ENCODE measurements at places on chromosomes 12 and 14.
A peak's percentile ranks its signal among the peaks of the same experiment; 100 is the strongest.

DNA sequence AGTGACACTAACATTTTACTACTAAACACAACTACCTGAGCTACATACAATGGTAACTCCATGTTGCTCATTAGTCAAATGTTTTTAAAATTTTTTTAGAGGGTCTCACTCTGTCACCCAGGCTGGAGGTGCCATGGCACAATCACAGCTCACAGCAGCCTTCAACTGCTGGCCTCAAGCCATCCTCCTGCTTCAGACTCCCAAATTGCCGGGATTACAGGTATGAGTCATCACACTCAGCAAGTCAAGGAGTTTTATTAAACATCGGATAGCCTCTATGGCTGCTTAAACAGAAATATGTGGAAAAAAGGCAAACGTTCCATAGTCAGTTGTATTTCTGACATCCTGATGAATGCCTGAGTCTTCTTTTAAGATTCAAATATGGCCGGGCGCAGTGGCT, 11.1 kb upstream of the NPFF start:
- DNase-seq = no peak

DNA sequence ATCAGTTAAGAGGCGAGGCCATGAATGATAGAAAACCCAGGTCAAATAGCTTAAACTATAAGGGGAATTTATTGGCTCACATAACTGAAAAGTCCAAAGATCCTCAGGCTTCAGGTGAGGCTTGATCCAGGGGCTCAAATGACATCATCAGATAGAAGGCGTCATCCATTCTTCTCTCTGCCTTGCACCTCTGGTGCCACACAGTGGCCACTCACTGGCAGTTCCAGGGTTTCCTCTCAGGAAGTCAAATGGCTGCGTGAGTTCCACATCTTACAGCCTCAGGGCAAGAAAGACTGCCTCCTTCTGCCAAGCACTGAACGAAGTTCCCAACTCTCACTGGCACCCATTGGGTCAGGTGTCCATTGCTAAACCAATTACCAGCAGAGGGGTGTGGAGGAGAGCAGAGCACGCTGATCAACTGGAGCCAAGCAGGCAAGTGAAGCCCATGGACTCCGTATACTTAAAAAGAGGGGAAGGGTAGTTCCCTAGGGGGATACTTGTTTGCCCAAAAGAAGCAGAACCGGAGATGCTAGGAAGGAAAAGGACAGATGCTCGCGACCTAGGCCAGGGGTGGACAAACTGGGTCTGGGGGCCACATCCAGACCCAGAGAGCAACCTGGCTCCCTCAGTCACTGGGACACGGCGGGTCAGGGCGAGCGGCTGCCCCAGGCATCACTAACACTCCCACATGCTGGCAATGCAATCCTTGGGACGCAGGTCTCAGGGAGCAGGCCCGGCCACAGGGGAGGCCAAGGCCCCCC, 69.3 kb downstream of the SERPINA3 start:
- DNase-seq = no peak

- DNase-seq = no peak
Measured at GRCh38 chr12:71170456-71170855, 12.7 kb upstream of the TSPAN8 start.

- peak; percentile 47 for DNase-seq
Measured at GRCh38 chr12:46430340-46430948, 57.9 kb upstream of the SLC38A2 start.

DNA sequence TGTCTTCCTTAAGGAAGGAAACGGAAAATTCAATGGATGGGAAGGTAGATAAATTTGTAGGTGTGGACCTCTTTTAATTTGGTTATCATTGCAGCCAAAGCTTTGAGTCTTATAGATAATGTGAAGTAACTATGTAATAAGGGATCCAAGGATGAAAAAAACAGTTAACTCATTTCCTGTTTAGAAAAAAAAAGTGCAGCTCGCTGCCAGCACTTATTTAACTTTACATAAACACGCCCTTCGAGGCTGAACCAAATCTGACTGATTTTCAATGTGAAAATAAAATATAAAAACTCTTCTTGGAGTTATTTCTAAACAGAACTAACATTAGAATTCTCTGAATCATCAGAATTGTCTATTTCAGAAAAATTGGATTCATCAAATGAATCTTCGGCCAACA, 7.0 kb downstream of the NUBPL start:
- no peak for DNase-seq

GRCh38 chr12:124390442-124391097, 95.7 kb downstream of the RFLNA start:
- no peak for DNase-seq

DNA sequence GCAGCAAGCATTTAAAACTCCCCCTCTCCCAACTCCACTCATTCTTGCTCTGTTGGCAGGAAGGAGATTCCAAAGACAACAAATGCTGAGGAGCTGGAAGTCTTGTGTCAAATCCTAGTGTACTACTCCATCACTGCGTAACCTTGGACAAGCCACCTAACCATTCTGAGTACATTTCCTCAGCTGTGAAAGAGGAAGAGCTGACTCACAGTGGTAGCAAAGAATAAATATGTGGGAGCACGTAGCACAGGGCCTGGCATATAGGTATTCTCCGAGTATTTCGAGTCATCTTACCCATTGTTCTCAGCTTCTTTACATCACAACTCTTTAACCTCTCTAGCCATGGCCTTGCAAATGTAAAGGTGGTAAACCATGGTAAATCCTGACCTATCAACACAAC, 28.7 kb downstream of the EGLN3 start:
- DNase-seq = no peak

DNA sequence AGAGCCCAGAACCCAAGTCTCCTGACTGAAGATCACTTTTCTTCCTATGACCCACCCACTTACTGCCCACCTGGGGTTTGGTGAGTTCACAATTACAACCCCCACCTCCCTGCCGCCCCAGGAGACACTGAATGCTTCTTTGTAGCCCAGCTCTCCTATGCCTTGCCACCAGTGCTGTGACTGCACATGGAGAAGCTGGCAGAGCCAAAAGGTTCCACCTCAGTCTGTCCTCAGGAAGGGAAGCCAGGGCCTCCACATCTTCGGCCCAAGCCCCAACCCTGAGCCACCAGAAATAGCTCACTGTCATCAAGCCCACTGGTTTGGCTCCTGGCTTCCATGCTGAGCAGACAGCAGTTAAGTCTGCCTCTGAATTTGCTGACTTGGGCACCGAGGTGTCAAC, 25.6 kb downstream of the OTUB2 start:
- DNase-seq = no peak

DNA sequence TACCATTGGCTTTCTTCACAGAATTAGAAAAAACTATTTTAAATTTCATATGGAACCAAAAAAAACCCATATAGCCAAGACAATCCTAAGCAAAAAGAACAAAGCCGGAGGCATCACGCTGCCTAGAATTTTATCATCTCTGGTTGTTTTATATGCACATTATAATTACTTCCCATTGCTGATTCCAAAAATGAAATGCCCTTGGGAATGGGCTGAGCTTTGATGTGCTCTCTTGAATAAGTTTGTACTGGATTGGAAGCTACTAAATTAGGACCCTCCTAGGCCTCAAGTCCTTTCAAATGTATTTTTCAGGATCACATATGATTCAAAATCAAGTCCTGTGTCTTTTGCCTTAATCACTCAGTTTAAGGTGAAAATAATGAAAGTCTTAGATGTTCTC, 58.9 kb upstream of the DUSP6 start:
- no peak for DNase-seq

DNA sequence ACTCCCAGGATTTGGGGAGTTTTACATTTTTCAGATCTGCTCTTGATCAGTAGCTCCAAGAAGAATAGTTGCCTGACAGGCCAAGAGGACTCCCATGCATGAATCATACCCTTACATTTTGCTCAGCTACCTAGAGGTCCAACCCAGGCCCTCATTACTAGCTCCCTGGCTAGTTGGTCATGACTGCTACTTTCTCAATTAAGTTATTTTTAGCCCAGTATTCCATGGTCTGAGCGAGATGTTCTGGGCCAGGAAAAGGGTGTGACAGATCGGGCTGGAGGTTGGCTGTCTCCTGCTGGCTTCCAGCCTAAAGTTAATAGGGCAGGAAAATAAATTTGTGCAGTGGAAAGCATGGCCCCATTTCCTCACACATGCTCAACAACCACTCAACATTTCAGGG, 379.2 kb downstream of the GRIN2B start:
- no peak for DNase-seq

- no peak for DNase-seq
Measured at GRCh38 chr12:49059299-49060171, 1.1 kb downstream of the KMT2D start.

GRCh38 chr12:27781680-27782079, 1.6 kb upstream of the MANSC4 start:
- DNase-seq = no peak

- no peak for DNase-seq
Measured at GRCh38 chr12:116278667-116279066, 1.2 kb upstream of the MED13L start.

- DNase-seq = no peak
Measured at GRCh38 chr12:22262309-22262708, 72.2 kb downstream of the ST8SIA1 start.

- DNase-seq = no peak
Measured at GRCh38 chr12:25200703-25201102, 5.7 kb downstream of the ETFRF1 start.

DNA sequence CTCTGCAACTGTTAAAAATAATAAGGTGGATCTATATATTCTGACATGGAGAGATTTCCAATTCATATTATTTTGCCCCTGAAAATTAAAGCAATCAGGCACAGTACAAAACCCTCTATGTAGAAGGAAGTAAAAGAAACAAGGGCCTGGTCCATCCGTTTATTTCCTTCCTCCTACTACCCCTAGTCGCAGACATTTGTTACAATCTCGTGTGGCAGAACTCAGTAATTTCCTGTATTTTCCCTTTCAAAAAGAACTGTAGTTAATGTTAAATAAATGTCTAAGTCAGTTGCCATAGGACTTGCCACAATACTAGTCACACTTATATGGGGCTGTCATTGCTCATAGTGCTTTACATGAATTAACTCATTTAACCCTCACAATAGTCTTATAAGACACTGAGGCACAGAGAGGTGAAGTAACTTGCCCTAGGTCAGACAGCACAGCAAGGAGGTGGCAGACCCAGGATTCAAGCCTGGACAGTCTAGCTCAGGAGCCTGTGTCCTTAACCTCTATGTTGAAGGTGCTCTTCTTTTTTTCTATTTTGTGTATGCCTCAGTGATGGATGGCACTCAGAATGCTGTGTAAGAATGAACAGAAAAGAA, 24.2 kb downstream of the NINJ2 start:
- no peak for DNase-seq

- no peak for DNase-seq
Measured at GRCh38 chr14:55519473-55520080, 60.4 kb upstream of the KTN1 start.

DNA sequence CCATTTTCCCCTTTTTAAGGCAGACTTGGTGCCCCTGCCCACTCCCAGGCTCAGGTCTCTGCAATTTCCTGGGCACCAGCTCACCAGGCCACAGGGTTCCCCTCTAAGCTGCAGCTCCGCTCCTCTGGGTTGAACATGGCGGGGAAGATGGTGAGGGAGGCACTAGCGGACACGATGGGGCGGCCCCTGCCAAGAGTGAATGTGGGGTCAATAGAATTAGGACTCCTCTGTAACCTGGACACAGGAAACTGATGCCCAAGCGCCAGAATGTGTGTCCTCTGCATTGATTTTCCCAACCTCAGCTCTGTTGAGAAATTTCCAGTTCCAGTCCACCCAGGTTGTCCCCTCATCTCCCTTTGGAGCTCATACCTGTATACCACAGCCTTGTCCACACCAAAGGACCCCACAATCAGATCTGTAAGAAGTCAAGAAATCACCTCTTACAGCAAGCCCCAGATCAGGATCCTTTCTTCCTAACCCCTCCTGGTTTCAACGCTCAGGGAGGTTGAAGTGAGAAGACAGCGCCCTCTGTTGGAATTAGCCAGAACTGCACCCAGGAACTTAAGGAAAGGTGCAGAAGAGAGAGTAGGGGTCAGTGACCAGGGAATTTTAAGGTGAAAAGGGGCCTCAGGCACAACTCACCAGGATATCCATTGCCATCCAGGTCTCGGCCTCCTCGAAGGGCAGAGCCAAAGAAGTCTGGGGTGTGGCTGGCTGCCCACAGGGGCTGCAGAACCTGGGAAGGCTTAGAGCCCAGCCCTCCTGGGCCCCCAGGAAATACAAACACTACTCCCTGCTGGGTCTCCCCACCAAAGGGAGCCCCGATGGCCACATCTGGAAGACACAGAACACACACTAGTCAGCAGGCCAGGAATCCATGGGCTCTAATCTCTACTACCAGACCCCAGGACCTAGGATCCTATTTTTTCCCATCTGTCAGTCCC, 14.7 kb downstream of the ITGA5 start:
- DNase-seq = no peak

GRCh38 chr12:113802000-113802749, 163.9 kb downstream of the RBM19 start:
- no peak for DNase-seq

- DNase-seq = no peak
Measured at GRCh38 chr12:71442567-71442931, 3.0 kb downstream of the LGR5 start.

DNA sequence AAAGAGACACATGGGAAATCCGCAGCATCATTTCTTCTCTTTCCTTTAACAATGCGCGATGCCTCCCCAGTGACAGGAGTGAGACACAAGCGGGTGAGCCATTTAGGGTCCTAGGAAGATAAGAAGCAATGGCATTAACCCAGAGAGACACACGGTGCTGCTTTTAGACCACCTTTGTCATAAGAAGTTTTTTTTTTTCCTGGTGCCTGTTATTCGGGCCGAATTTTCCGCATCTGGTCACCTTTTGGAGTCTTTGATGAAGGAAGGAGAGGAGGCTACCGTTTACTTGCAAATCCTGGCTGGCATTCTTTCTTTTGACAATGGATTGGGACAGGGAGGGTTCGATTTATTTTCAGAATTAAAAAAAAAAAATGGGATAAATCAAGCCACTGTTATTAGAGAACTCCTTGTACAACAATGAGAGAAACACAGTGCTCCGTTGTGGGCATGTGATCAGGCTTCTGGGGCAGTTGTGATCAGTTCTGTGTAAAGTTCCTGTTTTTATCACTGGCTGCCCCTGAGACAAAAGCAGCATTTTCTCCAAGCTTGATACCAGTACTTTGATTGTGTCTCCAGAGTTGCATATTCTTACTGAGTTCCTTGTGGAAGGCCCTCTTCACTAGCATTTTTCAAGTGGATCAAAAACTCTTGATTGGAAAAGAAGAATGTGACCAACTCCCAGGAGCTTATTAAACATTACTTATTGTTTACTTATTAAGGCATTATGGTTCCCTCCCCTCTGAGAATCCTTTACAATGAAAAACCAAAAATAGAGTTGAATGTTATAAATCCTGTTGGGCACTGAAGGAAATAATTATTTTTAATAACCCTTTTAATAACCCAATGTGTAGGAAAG, 1.1 kb downstream of the DIP2B start:
- DNase-seq = no peak

Data from AG09319 (cell line).